ENCODE measurements at places on chromosomes 7 and 10. TPM values are rescaled to one million over a fixed set of nuclear protein-coding genes. Genes with fewer than 3 reads are reported as not detected.
A peak's percentile ranks its signal among the peaks of the same experiment; 100 is the strongest.

Gene PNLIPRP3
- total RNA-seq = not detected

DNA sequence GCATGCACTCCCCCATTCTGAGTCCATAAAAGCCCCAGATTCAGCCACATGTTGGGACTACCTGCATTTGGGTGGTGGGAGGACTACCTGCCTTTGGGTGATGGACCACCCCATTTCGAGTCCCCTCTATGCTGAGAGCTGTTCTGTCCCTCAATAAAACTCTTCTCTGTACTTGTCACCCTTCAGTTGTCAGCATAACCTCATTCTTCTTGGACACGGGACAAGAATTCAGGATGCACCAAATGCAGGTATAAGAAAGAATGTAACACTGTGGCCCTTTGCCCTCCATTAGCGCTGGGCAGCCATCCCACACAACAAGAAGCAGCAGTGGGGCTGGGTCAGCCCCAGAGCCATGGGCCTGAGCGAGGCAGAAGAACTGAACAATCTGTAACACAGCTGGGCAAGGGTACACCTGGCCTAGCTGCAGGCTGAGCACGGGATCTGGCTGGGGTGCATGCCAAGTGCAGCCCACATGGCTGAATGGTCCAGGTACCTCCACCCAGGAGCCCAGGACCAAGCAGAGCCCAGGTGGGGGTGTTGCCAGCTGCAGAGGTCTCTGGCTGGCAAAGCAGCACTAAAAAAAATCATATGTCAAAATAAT, 1344.3 kb upstream of the LRRTM3 start:
- H3K4me1 ChIP-seq = no peaks in the 10 kb centered on the region
- H3K4me3 ChIP-seq = no peak overlapping the region
- DNase-seq = no peak
- H3K36me3 ChIP-seq = no peaks in the 10 kb centered on the region

Gene NUTM2D
- 4.4 TPM for total RNA-seq

DNA sequence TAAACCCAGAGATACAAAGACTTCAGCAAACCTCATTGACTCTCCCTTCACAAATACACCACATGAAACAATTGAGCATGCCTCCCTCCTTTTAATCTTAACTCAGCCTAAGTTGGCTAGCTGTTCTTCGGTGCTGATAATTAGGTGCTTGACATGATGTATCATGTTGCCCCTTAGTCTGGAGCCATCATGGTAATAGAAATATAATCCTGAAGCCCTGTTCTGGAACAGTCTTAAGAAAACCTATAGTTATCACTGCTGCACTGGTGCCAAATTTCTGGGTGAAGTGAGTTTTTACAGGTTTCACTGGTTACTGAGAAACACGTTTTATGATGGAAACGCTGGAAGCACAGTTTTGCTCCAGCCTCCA, 306.1 kb downstream of the LRMDA start:
- H3K36me3 ChIP-seq = no peaks in the 10 kb centered on the region
- no peak for DNase-seq
- H3K27ac ChIP-seq = no peak overlapping the region
- H3K4me3 ChIP-seq = no peak overlapping the region
- no peaks in the 10 kb centered on the region for H3K27me3 ChIP-seq
- H3K4me1 ChIP-seq = no peaks in the 10 kb centered on the region

DNA sequence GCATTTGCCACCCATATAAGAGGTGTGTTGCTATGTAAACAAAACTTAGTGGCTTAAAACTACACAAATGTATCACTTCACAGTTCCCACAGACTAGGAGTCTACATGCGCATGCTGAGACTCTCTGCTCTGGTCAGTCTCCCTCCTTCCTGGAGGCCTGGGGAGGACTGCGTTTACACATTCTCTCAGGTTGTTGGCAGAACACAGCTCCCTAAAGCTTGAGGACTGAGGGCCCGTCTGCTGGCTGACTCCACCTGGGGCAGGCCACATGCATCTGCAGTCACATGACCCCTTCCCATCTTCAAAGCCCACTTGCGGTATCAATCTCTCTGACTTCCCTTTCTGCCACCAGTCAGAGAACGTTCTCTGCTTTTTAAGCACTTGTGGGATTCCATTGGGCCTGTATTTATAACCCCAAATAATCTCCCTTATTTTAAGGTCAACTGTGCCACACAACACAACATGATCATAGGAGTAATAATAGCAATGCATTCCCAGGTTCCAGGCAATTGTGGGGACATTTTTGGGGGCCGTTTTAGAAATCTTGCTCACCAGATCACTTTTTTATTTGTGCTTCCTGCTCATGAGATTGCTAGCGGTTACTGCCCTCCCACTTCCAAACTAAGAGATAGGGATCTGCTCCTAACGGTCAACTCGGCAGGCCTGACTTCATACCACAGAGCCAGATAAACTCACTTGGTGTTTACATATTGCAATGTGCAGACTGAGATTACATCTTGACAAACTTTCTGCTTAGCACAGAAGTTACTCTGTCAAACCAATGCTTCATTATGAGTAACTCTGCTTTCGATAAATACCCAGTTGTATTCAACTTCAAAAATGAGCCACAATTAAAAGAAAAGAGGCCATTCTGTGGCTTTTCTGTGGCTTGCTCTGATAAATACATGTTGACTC, 96.3 kb downstream of the ALOX5 start:
- H3K4me3 ChIP-seq = no peak overlapping the region
- peak overlapping the region; percentile 36 for H3K27ac ChIP-seq
- no peak for DNase-seq
- H3K27me3 ChIP-seq = no peaks in the 10 kb centered on the region
- H3K36me3 ChIP-seq = no peaks in the 10 kb centered on the region

DNA sequence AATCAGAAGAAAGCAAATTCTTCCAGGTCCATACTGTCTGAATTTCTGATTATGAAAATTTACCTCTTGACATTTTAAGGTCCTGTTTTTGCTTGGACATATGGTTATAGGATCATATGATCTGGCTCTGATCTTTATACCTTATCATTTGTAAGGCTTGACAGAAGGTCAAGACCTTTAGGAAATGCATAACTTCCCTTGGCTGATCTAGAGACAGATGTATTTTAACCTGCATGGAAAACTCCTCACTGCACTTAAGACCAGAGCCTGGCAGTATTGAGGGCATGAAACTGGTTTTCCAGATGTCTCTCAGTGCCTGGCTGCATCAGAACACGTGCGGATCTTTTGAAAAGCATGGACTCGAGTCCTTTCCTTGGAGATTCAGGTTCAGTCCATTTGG, 55.9 kb downstream of the TRRAP start:
- peaks cover 17% of the 10 kb centered on the region for H3K36me3 ChIP-seq
- no peak overlapping the region for H3K4me3 ChIP-seq
- no peaks in the 10 kb centered on the region for H3K27me3 ChIP-seq
- H3K27ac ChIP-seq = no peak overlapping the region
- no peak for DNase-seq
- H3K4me1 ChIP-seq = no peaks in the 10 kb centered on the region

DNA sequence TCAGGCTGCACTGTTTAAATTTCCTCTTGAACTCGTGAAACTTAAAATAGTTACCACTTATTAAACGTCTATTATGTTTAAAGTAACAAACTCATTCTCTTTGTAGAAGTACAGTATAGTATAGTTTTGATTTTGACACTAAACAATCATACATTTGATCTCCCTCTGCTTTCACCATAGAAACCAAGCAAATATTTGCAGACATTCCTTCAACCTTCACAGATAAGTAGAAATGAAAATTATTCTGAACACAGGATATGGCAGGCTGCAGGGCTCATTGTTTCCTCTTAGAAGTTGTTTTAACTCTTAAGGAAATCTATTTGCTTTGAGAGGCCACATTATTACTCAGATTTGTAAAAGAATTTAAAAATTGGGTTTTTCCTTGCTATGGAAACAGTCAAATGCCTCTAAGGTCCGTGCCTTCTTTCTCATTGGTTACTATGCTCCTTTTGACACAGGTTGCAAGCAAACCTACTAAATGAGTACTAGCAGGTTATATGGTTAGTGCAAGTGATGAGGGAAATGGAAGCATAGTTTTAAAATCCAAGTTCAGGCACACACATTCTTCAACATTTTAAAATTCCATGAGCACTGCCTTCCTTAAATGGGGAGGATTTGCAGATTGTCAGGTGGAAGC, 92.8 kb upstream of the FAM133B start:
- H3K27ac ChIP-seq = no peak overlapping the region
- peaks cover 4% of the 10 kb centered on the region for H3K4me1 ChIP-seq
- no peaks in the 10 kb centered on the region for H3K36me3 ChIP-seq
- no peaks in the 10 kb centered on the region for H3K27me3 ChIP-seq

DNA sequence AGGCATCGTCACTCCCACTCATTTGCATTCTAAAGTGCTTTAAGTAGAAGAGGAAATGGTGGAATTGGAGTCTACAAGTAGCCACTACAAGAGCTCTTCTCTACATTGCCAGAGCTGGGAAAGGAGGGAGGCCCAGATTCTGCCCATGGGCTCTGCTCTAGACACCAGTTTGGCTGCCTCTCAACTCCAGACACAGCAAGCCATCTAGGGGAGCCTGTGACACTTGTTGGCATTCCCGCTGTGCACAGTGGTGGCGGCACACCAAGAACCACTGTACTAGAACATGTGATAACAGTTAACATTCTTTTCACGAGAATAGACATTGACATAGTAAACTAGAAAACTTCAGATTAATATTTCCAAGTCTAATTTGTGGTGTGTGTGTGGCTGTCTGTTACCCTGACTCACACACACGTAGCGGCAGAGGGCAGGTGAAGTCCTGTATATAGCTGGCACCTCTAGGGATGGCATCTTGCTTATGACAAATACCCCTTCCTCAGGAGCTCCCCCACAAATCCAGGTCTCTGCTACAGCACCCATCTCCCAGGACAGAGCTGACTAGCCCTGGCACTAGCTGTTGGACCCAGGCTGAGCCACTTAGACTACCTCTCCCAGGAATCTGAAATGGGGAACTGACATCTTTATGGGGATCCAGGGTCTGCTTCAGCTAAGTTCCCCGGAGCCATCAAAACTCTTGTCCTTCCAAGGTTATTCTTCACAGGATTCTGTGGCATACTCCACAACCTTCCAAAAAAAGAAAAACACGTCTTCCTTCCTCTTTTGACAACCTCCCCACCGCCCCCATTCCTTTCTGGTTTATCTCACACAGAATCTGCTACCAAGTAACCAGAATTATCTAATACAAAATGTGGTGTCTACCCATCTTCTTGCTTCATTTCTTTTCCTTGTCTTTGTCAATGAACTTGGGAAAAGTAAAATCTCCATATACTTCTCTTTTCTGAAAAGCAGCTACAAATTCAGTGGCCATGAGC, 54.7 kb upstream of the MRLN start:
- no peaks in the 10 kb centered on the region for H3K36me3 ChIP-seq
- H3K27ac ChIP-seq = no peak overlapping the region
- no peak for DNase-seq

DNA sequence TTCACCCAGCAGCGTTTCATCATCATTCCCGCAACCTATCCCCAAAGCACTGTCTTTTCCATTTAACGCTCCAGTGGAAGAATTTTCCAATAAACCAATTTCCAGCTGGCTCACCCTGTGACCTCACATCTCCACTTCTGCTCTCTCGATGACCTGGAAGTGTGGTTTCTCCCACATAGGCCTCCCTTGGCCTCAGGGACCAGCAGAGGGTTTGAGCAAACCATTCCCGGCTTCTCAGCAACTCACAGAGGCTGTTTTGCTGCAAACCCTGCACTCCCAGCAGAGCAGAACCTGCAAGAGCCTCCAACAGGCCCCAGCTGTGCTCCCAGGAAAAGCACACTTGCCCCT, 523.0 kb upstream of the FOXK1 start:
- H3K27ac ChIP-seq = no peak overlapping the region
- H3K27me3 ChIP-seq = no peaks in the 10 kb centered on the region
- no peak overlapping the region for H3K4me3 ChIP-seq
- no peaks in the 10 kb centered on the region for H3K36me3 ChIP-seq
- no peak for DNase-seq
- no peaks in the 10 kb centered on the region for H3K4me1 ChIP-seq
